ENCODE measurements at places on chromosomes 1 and 21.

GRCh38 chr1:106924360-106924759 lies 132.1 kb upstream of the PRMT6 start:
- no peak for DNase-seq

DNA sequence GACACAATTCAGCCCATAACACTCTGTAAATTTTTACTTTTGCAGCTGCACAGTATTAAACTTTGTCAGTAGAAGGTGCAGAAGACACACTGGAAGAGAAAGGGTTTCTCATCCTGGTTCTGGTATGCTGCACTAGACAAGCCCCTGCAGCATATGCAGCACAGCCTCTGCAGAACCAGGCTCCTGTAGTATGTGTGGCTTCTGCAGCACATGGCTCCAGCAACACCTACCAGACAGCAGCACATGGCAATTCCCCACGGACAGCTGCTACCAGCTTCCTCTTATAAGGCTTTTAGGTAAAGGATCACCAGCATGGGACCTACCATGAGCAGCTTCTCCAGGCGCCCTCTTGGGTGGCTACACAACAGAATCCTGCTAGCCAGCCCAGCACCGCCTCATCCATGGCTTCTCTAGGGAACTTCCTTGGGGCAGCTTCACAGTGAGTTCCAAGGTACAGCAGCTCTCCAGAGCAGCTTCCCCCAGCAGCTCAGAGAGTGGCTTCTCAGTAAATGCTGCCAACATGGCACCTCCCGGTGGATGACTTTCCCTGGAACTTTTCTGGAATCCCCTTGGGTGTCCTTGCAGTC lies 534.4 kb upstream of the CXADR start:
- no peak for DNase-seq

- DNase-seq, result no peak
Observed at GRCh38 chr1:151346082-151346768, 827 bp downstream of the RFX5 start.

DNA sequence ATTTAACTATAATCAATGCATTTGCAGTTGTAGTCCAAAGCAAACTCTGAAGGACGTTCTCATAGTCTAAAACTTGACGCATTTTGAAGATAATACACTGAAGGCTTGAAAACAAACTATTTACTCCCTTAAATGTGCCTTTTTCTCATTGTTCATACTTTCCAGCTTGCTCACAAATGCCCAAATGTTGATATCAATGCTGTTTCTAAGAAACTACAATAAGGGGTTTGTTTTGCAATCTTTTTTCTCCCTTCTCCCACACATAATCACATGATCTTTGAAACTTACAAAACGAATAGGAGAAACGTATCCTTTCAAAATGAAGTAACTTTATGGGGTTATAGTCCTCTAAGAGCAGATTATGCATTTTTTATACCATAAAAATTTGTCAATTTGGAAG lies 508.7 kb downstream of the DPYD start:
- no peak for DNase-seq

DNA sequence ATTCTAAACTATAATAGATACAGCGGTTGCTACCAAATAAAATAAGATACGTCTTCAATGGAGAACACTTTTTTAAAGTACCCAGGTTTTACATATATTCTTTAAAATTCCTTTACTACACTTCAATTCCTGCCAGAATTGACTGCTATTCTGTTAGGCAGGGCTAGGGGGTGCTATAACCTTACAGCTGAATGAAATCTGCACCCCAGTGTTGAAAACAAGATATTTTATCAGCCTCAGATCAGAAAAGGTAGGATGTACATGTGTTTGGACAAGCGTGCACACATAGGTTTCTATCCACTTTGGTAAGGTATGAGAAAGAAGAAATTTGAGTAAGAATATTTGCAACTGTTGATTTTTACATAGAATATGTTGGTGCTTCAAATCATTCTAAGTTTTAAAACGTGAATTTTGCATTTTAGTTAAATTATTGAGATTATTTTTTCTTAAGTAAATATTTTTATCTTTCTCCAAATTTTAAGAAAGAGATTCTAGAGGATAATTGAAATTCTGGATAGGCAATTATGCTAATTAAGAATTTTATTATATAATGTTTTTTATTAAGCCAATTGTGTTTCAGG lies 490.8 kb upstream of the ADGRL4 start:
- no peak for DNase-seq

- DNase-seq, result no peak
Observed at GRCh38 chr1:184890539-184890973, 83.8 kb downstream of the NIBAN1 start.

DNA sequence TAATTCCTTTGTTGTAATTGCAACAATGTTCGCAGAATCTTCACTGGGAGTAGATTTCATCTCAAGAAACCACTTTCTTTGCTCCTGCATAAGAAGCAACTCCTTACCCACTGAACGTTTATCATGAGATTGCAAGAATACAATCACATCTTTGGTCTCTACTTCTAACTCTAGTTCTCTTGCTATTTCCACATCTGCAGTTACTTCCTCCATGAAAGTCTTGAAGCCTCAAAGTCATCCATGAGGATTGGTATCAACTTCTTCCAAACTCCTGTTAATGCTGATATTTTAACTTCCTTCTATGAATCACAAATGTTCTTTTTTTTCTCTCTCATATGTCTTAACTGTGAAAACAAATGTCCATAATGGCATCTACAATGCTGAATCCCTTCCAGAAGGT lies 118.6 kb upstream of the RAB4A start:
- DNase-seq, result no peak

GRCh38 chr1:201013991-201014815 lies 9.3 kb downstream of the KIF21B start:
- no peak for DNase-seq

- no peak for DNase-seq
Observed at GRCh38 chr1:212294983-212295382, 9.8 kb downstream of the PPP2R5A start.

- no peak for DNase-seq
Observed at GRCh38 chr1:6554907-6555778, at the start of gene TAS1R1. Gene TAS1R1 (plus strand): TSS chr1:6555307. CDS start chr1:6555374, 67 bp downstream.

GRCh38 chr1:91099746-91100621 lies 78.1 kb upstream of the ZNF644 start:
- no peak for DNase-seq

GRCh38 chr1:178642282-178642681 lies 82.8 kb upstream of the RALGPS2 start:
- DNase-seq, result no peak

DNA sequence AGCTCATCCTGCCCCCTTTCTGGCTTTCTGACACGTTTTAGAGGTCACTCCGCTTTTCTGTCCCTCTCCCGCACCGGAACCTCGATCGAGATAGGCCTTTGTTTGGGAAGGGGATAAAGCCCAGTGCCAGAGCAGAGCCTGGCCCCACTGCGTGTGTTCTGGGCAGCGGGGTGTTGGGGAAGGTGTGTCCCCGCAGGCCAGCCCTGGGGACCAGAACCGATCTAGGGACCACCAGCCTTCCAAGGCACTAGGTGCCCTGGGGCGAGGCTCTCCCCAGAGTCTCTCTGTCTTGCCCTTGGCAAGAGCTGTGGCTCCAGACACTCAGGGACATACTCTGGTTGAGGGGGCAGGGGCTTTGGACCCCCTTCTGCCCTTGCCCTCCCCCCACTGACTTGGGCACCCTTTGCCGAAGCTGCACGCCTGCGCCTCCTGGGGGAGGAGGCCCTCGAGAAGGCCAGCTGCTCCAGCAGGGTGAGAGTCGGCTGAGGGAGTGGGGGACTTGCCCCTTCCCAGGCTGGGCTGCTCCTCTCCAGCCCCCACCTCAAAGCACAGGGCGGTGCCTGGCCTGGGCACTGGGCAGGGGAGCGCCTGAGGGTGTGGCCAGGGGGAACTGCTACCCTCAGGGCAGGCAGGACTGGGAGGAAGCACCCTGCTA lies 16.4 kb downstream of the PRXL2B start:
- DNase-seq, result no peak

DNA sequence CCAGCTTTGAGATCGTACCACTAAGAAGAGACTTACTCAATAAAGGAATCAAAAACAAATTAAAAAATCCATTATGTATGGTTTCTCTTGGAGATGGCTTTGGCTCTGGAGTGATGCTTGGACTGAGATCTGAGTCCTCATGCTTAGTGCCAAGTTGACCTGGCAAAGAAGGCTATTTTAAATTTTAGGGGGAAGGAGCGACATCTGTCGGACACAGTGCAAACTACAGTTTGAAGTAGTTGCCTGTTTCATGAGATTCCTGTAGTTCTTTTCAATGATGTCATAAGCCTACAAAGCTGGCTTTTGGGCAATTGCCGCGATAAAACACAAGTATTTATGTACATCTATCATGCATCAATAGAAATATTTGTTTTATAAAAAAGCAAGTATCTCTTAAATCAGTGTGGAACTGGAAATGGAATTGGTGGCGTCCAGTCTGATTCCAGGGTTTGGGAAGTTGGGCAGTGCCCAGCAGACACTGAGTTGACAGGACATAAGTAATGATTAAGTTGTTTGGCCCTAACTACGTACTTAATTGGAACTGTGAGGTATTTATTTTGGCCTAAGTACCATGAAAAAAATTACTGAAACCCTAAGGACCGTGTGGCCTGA lies 50.0 kb downstream of the TBCE start:
- peak; percentile 50 for DNase-seq

DNA sequence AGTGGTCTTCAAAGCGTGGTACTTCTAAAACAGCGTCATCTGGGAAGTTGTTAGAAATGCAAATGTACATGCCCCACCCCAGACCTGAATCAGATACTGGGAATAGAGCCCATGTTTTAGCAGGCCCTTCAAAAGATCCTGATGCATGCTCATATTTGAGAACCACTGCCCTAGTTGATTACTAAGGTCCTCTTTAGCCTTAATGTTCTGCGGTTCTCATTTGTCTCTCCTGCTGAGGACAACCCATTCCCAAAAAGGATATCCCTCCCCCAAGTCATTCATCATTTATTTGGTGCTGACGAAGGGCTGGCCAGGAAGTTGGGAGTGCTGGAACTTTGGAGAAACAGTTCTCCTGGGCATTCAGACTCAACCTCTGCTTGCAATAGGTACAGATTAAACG lies 92.4 kb upstream of the RALGPS2 start:
- DNase-seq, result no peak

- no peak for DNase-seq
Observed at GRCh38 chr1:227729144-227729880, 5.8 kb downstream of the JMJD4 start.

DNA sequence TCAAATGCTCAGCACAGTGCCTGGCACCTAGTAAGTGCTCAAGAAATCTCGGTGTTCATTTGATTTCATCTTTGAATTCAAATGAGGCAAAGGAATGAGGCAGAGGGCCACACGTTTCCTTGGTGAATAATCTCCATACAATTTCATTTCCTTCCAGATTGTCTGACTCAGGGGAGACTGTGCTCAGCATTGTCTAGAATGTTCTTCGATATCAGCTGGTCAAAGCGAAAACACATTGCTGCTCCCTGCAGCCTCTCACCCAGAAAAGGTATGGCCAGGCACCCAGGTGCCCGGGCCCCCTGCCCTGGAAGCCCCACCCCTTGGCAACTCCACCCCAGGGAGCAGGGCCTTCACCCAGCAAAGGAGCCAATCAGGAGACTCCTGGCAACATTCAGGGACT lies 55.8 kb downstream of the FBXO2 start:
- DNase-seq, result no peak
